ENCODE measurements at places on chromosomes 6 and 20.

GRCh38 chr6:13355999-13356785 lies 27.9 kb upstream of the TBC1D7 start:
- peak; percentile 83 for DNase-seq

DNA sequence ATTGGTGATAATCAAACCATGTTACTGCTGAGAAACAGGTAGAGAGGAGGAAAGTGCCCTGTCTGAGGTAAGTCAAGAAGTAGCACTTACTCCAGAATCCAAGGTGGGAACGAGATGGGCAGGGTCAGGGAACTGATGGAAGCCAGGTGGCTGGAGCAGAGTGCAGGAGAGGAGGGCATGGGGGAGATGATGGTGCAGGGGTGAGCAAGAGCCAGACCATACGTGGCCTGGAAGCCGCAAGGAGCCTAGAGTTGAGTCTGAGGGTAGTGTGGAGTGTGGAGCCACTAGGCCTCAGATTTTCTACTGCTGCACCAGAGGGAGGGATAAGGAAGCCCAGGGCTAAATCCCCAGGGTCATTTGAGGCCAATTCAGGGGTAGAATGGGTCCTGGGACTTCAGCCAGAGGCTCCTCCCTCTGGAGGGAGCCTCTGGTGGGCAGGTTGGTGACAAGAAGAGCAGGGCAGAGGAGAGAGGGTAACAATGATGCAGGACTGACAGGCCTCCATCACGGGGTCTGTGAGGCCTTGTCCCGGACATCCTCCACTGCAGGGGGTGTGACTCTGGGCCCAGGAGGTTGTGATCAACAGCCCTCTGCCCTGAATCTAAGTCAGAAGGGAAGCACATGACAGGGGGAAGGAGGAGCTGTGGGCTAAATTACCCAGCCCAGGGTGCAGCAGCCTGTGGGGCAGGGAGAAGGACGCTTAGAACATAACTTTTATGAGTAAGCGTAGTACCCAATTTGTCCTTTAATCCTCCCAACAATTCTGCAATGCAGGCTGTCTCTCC lies 28.7 kb downstream of the COX4I2 start:
- no peak for DNase-seq

DNA sequence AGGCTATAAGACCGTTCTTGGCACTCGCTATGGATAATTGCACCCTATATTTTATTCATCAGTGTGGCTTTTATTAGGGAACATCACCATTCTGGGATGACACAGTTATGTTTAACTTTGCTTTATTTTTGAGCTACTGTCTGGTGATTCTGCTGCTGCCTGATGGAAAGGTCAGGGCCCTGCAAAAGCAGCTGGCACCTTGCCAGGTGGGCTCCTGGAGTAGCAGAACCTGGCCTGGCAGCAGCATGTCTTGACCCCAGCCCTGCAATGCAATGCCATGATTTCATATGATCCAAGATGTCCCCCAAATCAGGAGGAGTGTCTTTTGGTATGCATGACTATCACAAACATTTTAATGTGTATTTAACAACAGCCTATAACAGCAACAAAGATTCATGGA lies 228.4 kb upstream of the RSPO3 start:
- no peak for DNase-seq

- DNase-seq = no peak
These were observed 5.4 kb downstream of the TRIM15 start for GRCh38 chr6:30168741-30169140.

- DNase-seq = peak; percentile 85
These were observed 207.9 kb downstream of the MYLK4 start for GRCh38 chr6:2542858-2543218.

DNA sequence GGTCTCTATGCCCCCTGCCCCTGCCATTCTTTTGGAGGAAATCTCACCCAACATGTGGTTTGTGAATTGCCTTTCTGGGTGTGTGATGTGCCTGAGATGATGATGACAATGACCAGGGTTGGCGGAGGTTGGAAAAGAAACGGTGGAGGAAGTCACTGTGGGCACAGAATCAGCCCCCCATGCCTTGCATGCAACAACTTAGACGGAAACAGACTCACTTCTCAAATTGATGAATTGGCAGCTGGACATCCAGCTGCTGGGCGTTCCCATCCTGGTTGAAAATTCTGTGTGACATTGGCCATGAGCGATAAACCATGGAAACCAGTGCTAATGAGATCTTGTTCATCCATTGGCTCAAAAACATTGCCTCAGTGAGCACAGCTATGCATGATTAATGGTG lies 95.8 kb upstream of the LY86 start:
- DNase-seq = no peak

DNA sequence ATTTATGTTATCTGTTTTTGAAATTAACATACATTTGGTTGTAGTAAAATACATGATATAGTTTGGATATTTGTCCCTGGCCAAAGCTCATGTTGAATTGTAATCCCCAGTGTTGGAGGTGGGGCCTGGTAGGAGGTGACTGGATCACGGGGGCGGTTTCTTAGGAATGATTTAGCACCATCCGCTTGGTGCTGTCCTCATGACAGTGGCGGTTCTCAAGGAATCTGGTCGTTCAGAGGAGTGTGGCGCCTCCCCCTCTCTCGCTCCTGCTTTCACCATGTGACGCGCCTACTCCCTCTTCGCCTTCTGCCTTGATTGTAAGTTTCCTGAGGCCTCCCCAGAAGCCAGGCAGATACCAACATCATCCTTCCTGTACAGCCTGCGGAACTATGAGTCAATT lies 29.0 kb downstream of the CTCFL start:
- DNase-seq = no peak

All from activated CD4-positive, alpha-beta T cell treated with anti-CD3 and anti-CD28 coated beads, Interleukin-2, Interleukin-4, amounts not matched to agents 100 ng/mL and 50 ng/mL, durations not matched to agents 16 hours and 8 hours (primary cell).